Glomerular endothelial cell (primary cell): ENCODE measurements at places on chromosomes 5 and 9. TPM values are rescaled to one million over a fixed set of nuclear protein-coding genes. Genes with fewer than 3 reads are reported as not detected.

SPAG8 gene
- 0.53 TPM in 1 of 2 replicates, not detected in the other for total RNA-seq

CTXN3 gene
- total RNA-seq: not detected in 2 replicates

NIPBL gene
- total RNA-seq: 17.4 and 24.7 TPM in 2 replicates

PSMD5 gene
- total RNA-seq: 36.3 and 114 TPM in 2 replicates

C9orf43 gene
- 0.48 and 0.53 TPM in 2 replicates for total RNA-seq

NRG2 gene
- total RNA-seq: 0.23 and 0.39 TPM in 2 replicates

TMEM252 gene
- total RNA-seq: not detected in 2 replicates

PTPN3 gene
- 1.8 and 3.6 TPM in 2 replicates for total RNA-seq

SLC36A2 gene
- total RNA-seq: not detected in 2 replicates

LCN6 gene
- total RNA-seq: not detected in 2 replicates

CTSL gene
- total RNA-seq: 139 and 153 TPM in 2 replicates

PNPLA7 gene
- total RNA-seq: 2.4 and 2.8 TPM in 2 replicates

NSG2 gene
- total RNA-seq: not detected in 2 replicates

TAF1L gene
- under 0.01 TPM in 1 of 2 replicates, not detected in the other for total RNA-seq

PCDHGA9 gene
- 3.3 and 4.5 TPM in 2 replicates for total RNA-seq

GEMIN5 gene
- 13.7 and 14.7 TPM in 2 replicates for total RNA-seq

FOXD4L4 gene
- total RNA-seq: 0.53 TPM in 1 of 2 replicates, not detected in the other

TUSC1 gene
- 9.2 and 19.4 TPM in 2 replicates for total RNA-seq

NR6A1 gene
- total RNA-seq: 0.10 and 1.3 TPM in 2 replicates

MRPS30 gene
- 48.7 and 54.6 TPM in 2 replicates for total RNA-seq

NNT gene
- total RNA-seq: 44.9 and 54.2 TPM in 2 replicates

HAND1 gene
- not detected in 2 replicates for total RNA-seq

PCDHA13 gene
- 0.10 and 0.12 TPM in 2 replicates for total RNA-seq

CNTNAP3 gene
- total RNA-seq: 10.9 and 23.2 TPM in 2 replicates

ZNF346 gene
- total RNA-seq: 14.8 and 18.1 TPM in 2 replicates

GKAP1 gene
- total RNA-seq: 0.78 and 1.9 TPM in 2 replicates

ADAMTS12 gene
- total RNA-seq: 4.3 and 10.9 TPM in 2 replicates

C5 gene
- 0.29 and 1.7 TPM in 2 replicates for total RNA-seq

SOHLH1 gene
- total RNA-seq: 0.39 TPM in 1 of 2 replicates, not detected in the other

ANKRD31 gene
- 0.15 TPM in 1 of 2 replicates, not detected in the other for total RNA-seq
